ENCODE measurements at places on chromosomes 16 and 17.

DNA sequence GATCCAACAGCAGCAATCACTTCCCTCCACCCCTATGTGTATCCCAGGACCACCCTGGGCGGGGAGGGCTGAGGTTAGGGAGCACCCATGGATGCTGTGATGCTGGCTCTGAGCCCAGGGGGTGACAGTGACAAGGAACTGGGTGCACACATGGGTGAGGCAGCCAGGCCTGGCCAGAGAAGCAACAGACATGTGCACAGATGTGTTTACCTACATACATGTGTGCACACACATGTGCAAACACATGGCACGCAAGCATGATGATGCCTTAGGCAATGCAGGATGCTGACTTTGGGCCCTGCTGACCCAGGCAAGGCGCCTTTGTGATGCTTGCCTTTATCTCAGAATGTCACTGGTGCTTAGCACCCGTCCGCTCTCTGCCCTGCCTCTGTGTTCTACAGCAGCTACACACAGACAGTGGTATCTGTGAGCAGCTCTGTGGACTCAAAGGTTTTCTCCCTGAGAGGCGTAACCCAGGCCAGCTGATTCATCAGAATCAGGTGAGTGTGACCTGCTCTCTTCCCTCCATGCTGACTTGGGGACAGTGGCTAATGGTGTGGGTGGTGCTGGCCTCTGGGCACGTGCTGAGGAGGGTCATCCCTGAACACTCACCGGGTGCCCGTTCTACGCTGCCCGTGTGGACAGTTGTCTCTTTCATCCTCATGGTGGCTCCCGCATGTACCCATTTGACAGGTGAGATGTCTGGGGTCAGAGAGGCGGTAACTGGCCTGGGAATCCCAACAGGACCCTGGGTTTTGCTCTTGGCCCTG lies 38.5 kb upstream of the KSR1 start:
- DNase-seq = no peak

DNA sequence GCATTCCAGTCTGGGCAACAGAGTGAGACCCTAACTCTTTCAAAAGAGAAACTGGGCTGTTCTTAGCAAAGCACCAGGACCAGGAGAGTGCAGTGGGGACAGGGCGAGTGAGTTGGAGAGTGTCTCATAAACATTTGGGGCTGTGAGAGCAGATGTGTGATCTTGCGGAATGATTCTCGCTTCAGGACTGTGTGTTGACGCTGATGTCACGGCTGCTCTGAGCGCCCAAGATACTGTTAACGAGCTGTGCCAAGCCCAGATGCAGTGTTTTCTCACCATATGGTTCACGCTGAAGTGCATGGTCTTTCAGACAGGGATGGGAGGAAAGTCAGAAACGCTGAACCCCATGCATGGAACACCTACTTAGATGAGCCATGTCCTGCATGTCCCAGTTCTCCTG lies 438.2 kb downstream of the HS3ST4 start:
- no peak for DNase-seq

DNA sequence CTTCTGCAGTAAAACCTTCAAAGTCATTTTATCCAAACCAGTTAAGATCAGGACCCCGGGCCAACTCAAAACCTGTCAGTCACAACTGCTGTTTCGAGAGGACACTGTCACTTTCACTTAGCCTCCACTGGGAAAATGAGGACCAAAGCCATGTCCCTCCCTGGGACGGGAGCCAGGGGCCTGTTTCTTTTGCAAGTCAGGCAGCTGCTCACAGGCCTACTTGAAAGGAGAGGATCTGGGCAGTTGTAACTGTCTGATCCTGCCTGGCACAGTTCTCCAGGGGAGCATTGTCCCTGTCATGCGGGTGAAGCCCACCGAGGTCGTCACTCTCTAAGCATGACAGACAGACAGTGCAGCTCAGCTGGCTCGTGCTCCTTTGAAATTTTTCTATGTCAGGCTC lies 276.2 kb downstream of the NPIPA8 start:
- DNase-seq = no peak

- no peak for DNase-seq
Observed at GRCh38 chr16:4093495-4094126, 22.6 kb downstream of the ADCY9 start.

- no peak for DNase-seq
Observed at GRCh38 chr17:28206292-28206691, 112.7 kb upstream of the TMEM97 start.

GRCh38 chr17:28758411-28759121 lies 14.8 kb downstream of the TRAF4 start:
- DNase-seq = no peak

DNA sequence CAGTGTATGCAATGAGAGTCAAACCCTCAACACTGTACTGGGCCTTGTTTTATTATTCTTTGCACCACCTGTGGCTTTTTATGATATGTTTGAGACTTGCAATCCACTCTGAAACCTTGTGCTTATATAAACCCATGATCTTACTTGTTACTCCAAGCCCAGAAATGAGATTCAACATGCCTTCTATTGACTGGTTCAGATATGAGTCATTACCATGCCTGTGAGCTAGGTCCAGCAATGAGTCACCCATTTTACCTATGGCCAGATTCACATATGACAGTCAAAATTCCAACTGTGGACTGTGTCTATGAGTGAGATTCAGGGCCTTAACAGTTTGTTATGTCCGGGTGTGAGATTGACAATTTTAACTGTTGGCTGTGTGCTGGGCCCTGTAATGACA lies 1846.1 kb downstream of the TP53TG3F start:
- no peak for DNase-seq

DNA sequence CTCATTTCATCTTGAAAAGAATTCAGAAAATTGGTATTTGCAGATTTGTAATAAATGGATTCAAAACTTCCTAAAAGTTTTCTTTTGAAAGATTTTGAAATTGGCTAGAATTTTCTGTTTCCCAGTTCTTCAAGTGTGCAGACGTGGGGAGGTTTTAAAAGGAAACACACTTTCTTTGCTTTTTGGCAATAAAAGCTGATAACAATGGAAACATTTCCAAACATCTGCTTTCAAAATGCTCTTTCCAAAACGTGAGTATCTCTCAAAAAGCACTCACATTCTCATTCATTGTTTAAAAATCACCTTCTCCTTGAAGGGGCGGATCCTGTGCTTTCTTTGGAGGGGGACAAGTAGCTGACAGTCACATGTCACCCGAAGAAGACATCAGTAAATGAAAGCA lies 8.6 kb upstream of the GSG1L start:
- no peak for DNase-seq

DNA sequence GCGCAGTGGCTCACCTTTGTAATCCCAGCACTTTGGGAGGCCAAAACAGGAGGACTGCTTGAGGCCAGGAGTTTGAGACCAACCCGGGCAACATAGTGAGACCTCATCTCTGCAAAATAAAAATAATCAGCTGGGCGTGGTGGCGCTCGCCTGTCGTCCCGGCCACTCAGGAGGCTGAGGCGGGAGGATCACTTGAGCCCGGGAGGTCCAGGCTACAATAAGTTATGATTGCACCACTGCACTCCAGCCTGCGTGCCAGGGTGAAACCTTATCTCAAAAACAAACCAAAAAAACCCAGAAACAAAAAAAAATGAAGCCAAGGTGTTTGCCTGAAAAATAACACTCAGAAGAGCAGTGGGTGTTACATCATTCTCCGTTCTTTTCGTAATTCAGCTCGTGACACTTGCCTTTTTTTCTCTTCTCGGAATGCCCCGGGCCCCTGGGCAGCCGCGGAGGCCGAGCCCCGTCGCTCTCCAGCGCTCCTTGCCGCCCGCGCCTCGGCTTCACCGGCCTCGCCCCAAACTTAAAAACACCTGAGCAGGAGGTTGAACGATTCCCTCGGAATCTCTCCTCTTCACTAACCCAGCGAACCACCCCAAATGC lies 17.0 kb downstream of the PRCD start:
- DNase-seq = no peak

DNA sequence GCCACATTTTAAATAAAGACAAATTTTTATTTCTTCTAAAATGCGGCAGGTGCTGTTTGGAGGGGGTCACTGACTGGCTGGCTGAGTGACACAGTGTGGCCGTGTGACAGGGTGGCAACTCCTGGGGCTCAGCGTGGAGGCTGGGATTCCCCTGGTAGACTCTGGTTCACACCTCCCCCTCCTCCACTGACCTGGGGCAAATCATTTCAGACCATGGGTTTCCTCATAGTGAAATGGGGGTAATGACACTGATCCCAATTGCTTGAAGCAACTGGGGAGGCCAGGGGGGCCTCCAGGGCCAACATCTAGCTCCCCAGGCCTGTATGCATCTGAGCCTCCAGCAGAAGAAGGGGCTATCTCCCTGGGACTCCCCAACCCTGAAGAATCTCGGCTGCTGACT lies 6.6 kb downstream of the HSD11B2 start:
- no peak for DNase-seq

- no peak for DNase-seq
Observed at GRCh38 chr16:85330694-85331188, 218.5 kb upstream of the CIBAR2 start.

- no peak for DNase-seq
Observed at GRCh38 chr16:46850619-46851555, 19.9 kb upstream of the C16orf87 start.

- no peak for DNase-seq
Observed at GRCh38 chr17:10182785-10183184, 15.6 kb downstream of the GAS7 start.

DNA sequence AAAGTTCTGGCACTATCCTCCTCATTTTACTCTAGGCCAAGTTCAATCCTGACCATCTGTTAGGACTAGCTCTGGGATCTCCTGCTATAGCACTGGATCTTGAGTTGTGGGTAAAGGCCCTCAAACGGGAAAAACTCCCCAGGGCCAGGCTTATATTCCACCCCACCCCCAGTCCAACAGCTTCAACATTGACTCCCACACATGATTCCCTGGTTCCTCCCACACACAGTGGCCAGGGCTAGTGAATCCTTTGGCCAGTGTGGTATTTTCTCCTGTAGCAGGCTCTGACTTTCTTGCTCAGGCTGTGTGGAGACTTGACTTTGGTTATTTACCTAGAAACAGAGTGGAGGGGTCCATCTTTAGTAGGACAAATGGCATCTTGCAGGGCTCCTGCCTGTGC lies 10.3 kb upstream of the AKAP10 start:
- no peak for DNase-seq

DNA sequence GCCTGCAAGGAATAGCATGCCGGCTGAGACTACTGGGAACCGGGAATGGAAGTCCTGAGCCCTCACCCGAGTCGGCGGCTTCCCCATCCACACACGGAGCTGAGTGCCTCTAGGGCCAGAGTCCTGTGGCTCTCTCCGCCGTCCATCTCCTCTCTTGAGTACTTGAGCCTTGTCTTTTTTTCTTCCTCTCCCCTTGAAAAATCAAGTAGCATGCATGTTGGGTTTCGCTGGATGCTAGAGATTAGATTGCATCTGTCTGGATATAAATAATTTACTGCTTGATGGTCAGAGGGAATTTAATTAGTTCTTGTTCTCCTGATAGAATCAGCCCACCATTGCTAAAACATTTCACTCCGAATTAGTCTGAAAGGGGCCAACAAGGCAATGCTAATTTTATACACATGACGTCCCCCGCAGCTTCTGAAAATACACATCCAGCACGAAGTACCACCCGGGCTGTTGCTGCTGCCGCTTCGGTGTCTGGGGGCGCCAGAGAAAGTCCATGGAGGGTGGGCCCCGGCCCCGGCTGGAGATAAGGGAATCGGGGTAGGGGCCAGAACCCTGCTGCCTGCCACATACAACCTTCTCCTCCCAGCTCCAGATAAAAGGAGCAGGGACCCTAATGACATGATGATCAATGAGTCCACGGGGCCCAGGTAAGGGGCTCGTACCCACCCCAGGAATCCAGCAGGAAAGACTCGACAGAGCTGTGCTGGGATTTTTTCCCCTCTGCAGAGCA lies 48.5 kb downstream of the RBFOX3 start:
- no peak for DNase-seq

- DNase-seq = no peak
Observed at GRCh38 chr17:21390294-21390693, 14.1 kb downstream of the KCNJ12 start.

GRCh38 chr16:29306201-29306600 lies 100.3 kb downstream of the NPIPB11 start:
- no peak for DNase-seq

GRCh38 chr16:17105239-17105797 lies 365.4 kb downstream of the XYLT1 start:
- no peak for DNase-seq

GRCh38 chr17:14986127-14986526 lies 279.0 kb downstream of the PMP22 start:
- no peak for DNase-seq

- no peak for DNase-seq
Observed at GRCh38 chr17:7114875-7115614, 423 bp upstream of the ASGR2 start.

GRCh38 chr17:2237521-2237921 lies 66.1 kb downstream of the SMG6 start:
- no peak for DNase-seq

GRCh38 chr16:78563905-78564304 lies 464.5 kb downstream of the WWOX start:
- no peak for DNase-seq

- no peak for DNase-seq
Observed at GRCh38 chr16:12206098-12206748, 229.7 kb downstream of the SNX29 start.

DNA sequence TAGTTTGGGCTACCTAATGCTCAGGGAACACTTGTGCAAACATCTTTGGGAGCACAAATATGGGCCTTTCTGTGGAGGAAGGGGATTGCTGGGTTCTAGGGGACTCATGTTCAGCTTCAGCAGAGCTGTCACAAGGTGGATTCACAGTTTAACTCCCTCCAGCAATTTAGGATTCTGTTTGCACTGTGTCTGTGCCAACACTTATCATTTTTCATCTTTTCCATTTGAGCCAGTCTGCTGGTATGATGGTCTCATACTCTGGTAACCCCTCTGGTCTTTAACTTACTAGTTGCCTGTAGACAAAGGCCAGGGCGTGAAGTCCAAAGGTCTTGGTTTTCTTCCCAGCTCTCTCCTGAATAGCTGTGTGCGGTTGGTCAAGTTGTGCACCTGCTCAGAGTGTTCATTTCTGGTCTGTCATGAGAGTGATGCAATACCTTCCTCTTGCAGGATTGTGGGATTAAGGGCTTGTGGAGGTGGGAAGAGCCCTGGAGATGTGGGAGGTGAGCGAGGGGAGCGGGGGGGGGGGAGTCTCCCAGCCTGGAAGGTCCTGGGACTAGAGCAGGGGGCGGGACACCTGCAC lies 152.6 kb downstream of the CMIP start:
- no peak for DNase-seq

- no peak for DNase-seq
Observed at GRCh38 chr16:57949013-57949412, 21.9 kb downstream of the CNGB1 start.

- no peak for DNase-seq
Observed at GRCh38 chr16:57775661-57776469, 26.4 kb downstream of the KIFC3 start.

- DNase-seq = no peak
Observed at GRCh38 chr16:74811911-74812310, 37.3 kb upstream of the FA2H start.
